ENCODE measurements at places on chromosomes 11 and 22.

DNA sequence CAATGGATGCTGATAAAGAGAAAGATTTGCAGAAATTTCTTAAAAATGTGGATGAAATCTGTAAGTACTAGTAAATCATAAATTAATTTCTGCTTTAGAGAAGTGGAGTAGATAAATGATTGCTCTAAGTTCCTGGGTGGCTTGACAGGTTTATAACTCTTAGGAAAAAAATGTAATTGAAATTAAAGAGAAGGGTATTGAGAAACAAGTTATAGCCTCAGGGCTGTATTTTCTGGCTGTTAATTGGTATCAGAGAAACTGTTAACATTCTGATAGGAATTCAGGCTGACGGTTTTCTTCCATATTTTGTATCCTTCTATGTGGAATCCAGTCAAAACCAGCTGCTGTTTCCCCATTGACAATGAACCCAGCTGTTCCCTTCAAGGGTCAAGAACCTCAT lies 1.9 kb downstream of the TTC12 start:
- no peak overlapping the region for H3K4me3 ChIP-seq
- no peak for DNase-seq
- peaks cover 17% of the 10 kb centered on the region for H3K4me1 ChIP-seq
- H3K27me3 ChIP-seq = no peaks in the 10 kb centered on the region

GRCh38 chr11:43573233-43573632 lies 107.3 kb upstream of the HSD17B12 start:
- H3K36me3 ChIP-seq = no peaks in the 10 kb centered on the region
- no peak for DNase-seq
- H3K4me3 ChIP-seq = no peak overlapping the region
- peaks cover 22% of the 10 kb centered on the region for H3K27me3 ChIP-seq
- no peak overlapping the region for H3K27ac ChIP-seq
- peaks cover 10% of the 10 kb centered on the region for H3K4me1 ChIP-seq

GRCh38 chr11:106030609-106031008 lies 8.6 kb upstream of the MSANTD4 start:
- no peaks in the 10 kb centered on the region for H3K27me3 ChIP-seq
- no peak for DNase-seq
- no peak overlapping the region for H3K27ac ChIP-seq
- no peaks in the 10 kb centered on the region for H3K4me1 ChIP-seq

DNA sequence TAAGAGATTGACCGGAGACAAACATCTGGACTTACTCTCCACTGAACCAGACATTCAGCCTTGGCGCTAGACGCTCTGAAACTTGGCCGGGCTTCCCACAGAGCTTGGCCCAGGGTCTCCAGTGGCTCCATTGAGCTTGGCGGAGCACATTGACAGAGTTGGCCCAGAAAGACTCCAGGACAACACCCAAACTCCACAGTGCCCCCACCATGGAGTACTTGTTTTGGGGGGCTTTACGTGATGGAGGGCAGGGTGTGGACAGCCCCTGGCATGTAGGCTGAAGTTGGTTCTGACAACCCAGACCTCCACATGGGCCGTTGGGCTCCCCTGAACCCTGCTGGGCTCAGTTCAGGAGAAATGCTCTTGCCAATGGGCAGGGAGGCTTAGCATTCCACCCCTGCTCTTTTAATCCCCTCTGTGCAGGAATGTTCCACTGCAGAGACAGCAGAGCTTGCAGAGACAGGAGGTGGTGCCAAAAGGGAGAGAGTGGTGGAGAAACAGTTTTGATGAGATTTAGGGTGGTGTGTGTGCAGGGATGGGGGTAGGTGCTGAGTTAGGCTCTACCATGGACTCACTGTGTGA lies 102.4 kb upstream of the TIMP3 start:
- peak; percentile 83 for DNase-seq
- no peaks in the 10 kb centered on the region for H3K27me3 ChIP-seq
- H3K27ac ChIP-seq = peak overlapping the region; percentile 69

DNA sequence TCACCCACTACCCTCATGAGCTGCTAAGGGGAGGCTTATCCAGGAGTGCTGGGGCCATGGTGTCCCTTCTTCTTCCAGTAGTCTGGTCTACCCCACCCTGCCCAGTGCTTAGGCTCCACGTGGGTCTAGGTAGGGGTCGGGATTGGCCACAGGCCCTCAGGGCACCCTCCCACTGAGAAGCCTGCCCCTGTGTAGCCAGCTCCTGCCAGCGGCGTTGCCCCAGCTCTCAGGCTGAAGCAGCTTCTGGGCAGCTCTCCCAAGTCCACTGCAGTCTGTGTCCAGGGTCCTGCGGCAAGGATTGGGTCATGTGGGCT lies 24.0 kb upstream of the RIC3 start:
- H3K27ac ChIP-seq = no peak overlapping the region
- DNase-seq = no peak
- no peaks in the 10 kb centered on the region for H3K4me1 ChIP-seq
- H3K27me3 ChIP-seq = no peaks in the 10 kb centered on the region

- H3K36me3 ChIP-seq = no peaks in the 10 kb centered on the region
- no peak for DNase-seq
- no peak overlapping the region for H3K27ac ChIP-seq
Measured at GRCh38 chr11:31529701-31530100, 20.1 kb downstream of the ELP4 start.

DNA sequence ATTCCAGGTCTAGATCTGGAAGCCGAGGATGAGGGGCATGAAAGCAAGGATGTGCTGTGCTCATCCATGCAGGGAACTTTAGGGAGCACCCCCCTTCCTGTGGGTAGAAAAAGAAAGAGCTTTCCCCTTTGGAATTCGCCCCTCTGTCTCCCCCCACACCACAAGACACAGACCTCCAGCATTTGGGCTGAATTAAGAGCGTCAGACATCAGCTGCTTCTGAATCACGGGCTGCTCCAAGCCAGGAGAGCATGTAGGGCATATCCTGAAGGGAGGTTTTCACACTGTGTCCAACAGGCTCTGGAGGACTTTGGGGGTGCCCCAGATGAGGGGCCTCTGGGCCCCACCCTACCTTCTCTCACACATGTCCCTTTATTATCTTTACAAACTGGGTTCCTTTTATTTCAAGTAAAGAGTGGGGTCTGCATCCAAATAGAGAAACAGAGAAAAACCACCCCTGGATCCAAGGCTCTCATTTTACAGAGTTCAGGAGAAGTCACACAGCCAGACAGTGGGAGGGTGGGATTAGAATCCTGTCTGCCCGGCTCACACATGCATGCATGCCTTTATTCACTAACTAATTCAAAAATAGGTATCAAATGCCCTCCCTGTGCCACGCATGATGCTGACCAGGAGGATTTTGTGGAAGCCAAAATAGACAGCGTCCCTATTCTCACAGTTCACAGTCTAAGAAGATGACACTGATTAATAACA lies 52.8 kb downstream of the LRRC32 start:
- no peak for DNase-seq
- no peaks in the 10 kb centered on the region for H3K36me3 ChIP-seq
- H3K27me3 ChIP-seq = no peaks in the 10 kb centered on the region
- peaks cover 3% of the 10 kb centered on the region for H3K4me1 ChIP-seq
- no peak overlapping the region for H3K27ac ChIP-seq

DNA sequence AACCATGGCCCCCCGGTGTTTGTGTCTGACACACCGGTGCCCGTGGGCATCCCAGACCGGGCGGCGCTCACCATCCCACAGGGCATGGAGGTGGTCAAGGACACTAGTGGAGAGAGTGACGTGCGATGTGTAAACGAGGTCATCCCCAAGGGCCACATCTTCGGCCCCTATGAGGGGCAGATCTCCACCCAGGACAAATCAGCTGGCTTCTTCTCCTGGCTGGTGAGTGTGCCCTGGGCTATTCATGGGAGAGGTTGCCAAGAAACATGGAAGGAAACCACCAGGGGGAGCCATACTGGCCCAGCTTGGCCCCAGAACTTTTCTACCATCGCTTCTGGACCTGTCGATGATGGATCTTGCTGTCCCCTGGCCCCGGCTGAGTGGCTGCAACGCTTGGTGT lies 36.5 kb downstream of the PRDM11 start:
- H3K4me1 ChIP-seq = peaks cover 8% of the 10 kb centered on the region
- H3K27me3 ChIP-seq = no peaks in the 10 kb centered on the region
- no peak overlapping the region for H3K27ac ChIP-seq
- no peak overlapping the region for H3K4me3 ChIP-seq

DNA sequence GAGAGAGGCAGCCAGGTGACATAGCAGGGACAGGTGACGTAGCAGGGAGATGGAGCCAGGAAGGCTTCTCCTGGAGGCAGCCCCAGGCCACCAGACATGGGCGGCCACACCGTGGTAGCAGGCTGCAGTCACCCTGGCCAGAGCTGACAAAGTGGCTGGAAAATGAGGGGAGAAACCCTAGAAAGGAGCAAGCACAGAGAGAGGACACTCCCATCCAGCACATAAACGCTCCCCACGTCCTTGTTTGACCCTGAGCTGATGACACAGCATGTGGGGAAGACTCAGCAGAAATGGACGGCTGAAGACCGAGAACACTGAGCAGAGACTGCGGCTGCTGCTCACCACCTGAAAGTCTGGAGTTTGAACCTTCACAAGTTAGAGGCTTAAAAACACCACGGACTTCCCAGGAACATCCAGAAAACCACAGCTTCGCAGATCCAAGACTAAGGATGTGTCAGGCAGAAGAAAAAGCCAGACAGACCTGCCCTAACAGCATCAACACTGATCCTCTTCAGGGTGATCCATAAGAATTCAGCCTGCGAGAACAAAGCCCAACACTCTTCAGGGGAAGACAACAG lies 28.7 kb downstream of the DRD4 start:
- peaks cover 5% of the 10 kb centered on the region for H3K4me1 ChIP-seq
- no peak for DNase-seq
- peak overlapping the region; percentile 54 for H3K27ac ChIP-seq
- H3K36me3 ChIP-seq = peaks cover 19% of the 10 kb centered on the region

DNA sequence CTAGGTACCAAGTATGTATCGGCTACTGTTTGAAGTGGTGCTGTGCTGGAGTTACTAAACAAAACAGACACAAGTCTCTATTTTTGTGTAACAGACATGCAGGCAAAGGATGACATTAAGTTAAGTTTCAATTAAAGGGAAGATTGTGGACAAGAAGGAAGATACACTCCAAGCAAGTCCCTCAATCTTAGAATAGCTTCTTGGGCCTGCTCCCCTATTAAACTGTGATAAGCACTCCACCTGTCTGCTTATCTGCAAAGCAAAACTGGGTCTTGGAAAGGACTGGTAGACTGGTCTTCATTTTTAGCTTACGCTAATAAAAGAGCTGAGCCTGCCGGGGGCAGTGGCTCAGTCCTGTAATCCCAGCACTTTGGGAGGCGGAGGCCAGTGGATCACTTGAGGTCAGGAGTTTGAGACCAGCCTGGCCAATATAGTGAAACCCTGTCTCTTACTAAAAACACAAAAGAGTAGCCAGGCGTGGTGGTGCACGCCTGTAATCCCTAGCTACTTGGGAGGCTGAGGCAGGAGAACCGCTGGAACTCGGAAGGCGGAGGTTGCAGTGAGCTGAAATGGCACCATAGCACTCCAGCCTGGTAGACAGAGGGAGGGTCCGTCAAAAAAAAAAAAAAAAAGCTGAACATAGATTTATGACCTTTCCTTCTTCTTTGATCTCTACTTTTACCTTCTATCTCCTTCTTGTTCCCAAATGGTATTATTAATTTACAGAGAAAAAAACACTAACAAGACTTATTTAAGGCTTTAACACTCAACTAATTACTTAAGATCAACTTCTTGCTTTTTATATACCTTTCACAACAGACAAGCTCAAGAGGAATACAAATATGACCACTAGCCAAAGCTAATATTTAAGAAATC lies 4.1 kb downstream of the DDX17 start:
- no peaks in the 10 kb centered on the region for H3K27me3 ChIP-seq

DNA sequence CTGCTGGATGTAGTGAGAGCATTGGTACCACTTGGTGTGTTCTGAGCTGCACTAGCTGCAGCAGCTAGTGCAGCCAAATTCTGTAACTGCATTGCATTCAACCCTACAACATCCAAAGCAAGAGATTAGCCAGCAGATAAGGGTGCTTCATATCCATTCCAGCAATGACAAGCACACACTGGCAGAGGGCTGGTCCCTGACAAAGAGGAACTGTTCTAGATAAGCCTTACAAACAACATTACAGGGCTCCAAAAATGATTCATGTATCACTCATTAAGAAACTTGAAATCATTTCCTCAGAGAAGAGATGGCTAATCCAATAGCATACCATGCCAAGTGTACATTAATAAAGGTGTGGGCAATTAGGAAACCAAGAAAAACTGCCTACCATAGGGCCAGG lies 28.4 kb upstream of the RAPSN start:
- H3K36me3 ChIP-seq = peaks cover 100% of the 10 kb centered on the region
- H3K27ac ChIP-seq = no peak overlapping the region
- H3K27me3 ChIP-seq = no peaks in the 10 kb centered on the region
- H3K4me1 ChIP-seq = peaks cover 22% of the 10 kb centered on the region
- no peak for DNase-seq

GRCh38 chr11:30432178-30432577 lies 109.3 kb downstream of the ARL14EP start:
- peaks cover 33% of the 10 kb centered on the region for H3K4me1 ChIP-seq
- no peak for DNase-seq
- no peak overlapping the region for H3K4me3 ChIP-seq

DNA sequence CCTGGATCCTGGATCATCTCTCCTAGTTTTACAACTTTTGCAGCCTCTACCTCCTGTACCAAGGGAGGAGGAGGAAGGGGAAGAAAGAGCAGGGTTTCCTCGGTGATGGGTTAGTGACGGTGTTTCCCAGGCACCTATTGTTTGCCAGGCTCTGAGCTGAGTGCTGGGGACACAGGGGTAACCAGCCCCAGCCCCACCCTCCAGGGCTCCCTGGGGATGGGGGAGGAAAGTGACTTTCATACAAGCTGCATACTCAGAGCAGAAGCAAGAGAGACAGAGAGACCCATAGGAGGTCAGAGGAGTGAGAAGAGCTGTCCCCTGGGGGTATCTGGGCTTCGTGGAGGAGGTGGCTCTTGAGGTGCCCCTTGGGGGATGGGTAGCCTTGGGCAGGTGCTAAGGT lies 89.4 kb upstream of the THY1 start:
- H3K27ac ChIP-seq = no peak overlapping the region
- no peaks in the 10 kb centered on the region for H3K27me3 ChIP-seq
- H3K4me3 ChIP-seq = no peak overlapping the region
- H3K36me3 ChIP-seq = no peaks in the 10 kb centered on the region

DNA sequence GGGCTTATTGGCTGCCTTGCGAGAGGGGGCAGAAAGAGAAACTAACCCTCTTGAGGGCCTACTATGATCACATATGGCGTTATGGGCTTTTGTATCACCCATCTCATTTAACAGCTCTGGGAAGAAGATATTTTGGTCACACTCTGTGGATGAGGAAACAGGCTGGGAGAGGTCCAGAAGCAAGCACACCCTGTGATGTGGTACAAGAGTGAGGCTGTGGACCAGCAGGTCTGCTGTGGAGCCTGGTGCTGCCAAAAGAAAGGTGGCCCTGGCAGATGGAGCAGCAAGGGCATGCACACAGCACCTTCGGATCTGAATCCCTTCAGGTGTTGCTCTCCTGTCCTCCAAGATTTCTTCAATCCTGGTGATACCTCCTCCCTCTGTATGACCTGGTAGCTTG lies 64.1 kb downstream of the KCNC1 start:
- H3K27me3 ChIP-seq = no peaks in the 10 kb centered on the region
- no peaks in the 10 kb centered on the region for H3K36me3 ChIP-seq
- no peak overlapping the region for H3K4me3 ChIP-seq
- peak overlapping the region; percentile 71 for H3K27ac ChIP-seq

- H3K4me3 ChIP-seq = no peak overlapping the region
- H3K27ac ChIP-seq = no peak overlapping the region
- peaks cover 17% of the 10 kb centered on the region for H3K4me1 ChIP-seq
- H3K36me3 ChIP-seq = no peaks in the 10 kb centered on the region
- no peaks in the 10 kb centered on the region for H3K27me3 ChIP-seq
Measured at GRCh38 chr11:129281471-129282415, 89.6 kb upstream of the ARHGAP32 start.

Measured in heart left ventricle (tissue), 16 donors.